Left lung (tissue), 14 donors: ENCODE measurements at places on chromosomes 2 and 18. TPM values are rescaled to one million over a fixed set of nuclear protein-coding genes. Genes with fewer than 3 reads are reported as not detected.
A peak's percentile ranks its signal among the peaks of the same experiment; 100 is the strongest.

- no peaks in the 10 kb centered on the region for H3K4me1 ChIP-seq
- DNase-seq = no peak
- H3K27ac ChIP-seq = no peak overlapping the region
- H3K4me3 ChIP-seq = no peak overlapping the region
- no peaks in the 10 kb centered on the region for H3K36me3 ChIP-seq
These were observed 395.9 kb downstream of the LRATD1 start for GRCh38 chr2:15028406-15028805.

DNA sequence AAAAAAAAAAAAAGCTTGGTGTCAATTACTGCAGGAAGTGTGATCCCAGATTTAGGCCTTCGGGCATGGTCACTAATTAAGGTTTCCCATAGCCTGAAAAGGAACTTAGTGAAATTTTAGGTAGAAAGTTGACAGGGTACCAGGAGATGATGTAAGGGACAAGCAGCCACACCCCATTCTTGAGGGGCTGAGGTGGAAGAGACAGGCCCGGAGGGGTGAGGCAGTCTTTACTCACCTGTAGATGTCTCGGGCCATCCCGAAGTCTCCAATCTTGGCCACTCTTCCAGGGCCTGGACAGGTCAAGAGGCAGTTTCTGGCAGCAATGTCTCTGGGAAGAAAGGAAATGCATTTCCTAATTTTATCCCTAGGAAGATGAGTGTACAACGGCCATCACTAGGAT, 94.3 kb downstream of the CLIP4 start:
- no peak overlapping the region for H3K4me3 ChIP-seq
- H3K36me3 ChIP-seq = no peaks in the 10 kb centered on the region
- DNase-seq = no peak
- H3K27ac ChIP-seq = no peak overlapping the region

- H3K27me3 ChIP-seq = no peaks in the 10 kb centered on the region
- no peak overlapping the region for H3K27ac ChIP-seq
- no peak overlapping the region for H3K4me3 ChIP-seq
- H3K36me3 ChIP-seq = no peaks in the 10 kb centered on the region
- no peak for DNase-seq
These were observed 989.7 kb upstream of the CRIM1 start for GRCh38 chr2:35365859-35366258.

GRCh38 chr2:38267270-38267925, 109.7 kb downstream of the ATL2 start:
- no peaks in the 10 kb centered on the region for H3K36me3 ChIP-seq
- H3K27ac ChIP-seq = peak overlapping the region; percentile 80

DNA sequence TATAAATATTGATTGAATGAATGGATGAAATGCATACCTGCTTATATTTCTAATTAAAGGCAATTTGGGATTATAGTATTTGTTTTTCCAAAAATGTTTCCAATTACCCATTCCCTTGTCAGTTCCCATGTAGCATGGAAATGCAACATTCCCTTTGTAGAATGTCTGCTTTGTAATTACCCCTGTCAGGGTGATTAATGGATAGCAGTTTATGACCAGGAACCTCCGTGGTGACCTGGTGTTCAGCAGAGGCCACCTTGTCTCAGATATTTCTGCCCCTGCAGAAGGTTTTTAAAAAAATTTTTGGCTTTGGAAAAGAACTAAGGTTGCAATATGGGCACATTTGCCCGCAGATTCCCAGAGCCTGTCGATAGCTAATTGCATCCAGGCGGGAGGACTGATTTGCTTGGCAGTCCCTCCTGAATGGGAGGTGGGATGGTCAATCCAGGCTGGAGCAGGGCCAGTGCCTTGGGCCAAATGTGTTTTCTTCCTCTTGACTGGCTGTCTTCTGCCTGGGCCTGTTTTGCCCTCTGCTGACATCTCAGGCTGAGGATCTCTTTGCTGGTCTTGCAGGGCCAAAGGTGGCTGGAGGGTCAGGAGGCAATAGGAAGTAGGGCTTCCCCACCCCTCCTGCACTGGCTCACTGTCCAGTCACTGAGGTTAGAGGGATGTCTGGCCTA, 82.1 kb downstream of the TMEM182 start:
- no peaks in the 10 kb centered on the region for H3K27me3 ChIP-seq
- H3K36me3 ChIP-seq = no peaks in the 10 kb centered on the region
- H3K4me1 ChIP-seq = peaks cover 13% of the 10 kb centered on the region

GRCh38 chr2:230700447-230700846, 12.2 kb upstream of the CAB39 start:
- H3K4me1 ChIP-seq = no peaks in the 10 kb centered on the region
- H3K27ac ChIP-seq = peak overlapping the region; percentile 78
- no peak overlapping the region for H3K4me3 ChIP-seq
- no peaks in the 10 kb centered on the region for H3K27me3 ChIP-seq

- no peak overlapping the region for H3K4me3 ChIP-seq
- H3K4me1 ChIP-seq = no peaks in the 10 kb centered on the region
- DNase-seq = no peak
These were observed 85.0 kb downstream of the PTH2R start for GRCh38 chr2:208491641-208492040.

TAF4B gene
- total RNA-seq = 2.2 TPM

CCDC178 gene
- total RNA-seq = not detected

ATP6V1B1 gene
- 0.76 TPM for total RNA-seq
